CD4-positive, alpha-beta T cell treated with Interleukin-17A for 4 hours (primary cell): ENCODE measurements at places on chromosomes 13 and 19.
A peak's percentile ranks its signal among the peaks of the same experiment; 100 is the strongest.

DNA sequence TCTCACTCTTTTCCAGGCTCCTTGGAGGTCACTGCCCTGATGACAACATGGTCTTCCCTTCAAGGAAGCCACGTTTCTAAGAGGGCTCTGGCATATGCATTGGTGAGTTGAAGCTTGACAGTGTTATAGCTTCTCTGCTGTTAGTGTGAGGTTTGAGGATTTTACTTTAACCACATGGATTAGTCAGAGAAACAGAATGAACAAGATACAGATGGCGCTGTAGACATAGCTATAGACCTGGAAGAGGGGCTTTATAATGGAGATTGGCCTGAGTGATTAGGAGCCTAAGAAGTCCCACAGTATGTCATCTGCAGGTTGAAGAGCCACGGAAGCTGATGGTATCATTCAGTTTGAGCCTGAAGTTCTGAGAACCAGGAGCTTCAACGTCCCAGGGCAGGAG, 18.4 kb upstream of the URI1 start:
- no peak for DNase-seq

DNA sequence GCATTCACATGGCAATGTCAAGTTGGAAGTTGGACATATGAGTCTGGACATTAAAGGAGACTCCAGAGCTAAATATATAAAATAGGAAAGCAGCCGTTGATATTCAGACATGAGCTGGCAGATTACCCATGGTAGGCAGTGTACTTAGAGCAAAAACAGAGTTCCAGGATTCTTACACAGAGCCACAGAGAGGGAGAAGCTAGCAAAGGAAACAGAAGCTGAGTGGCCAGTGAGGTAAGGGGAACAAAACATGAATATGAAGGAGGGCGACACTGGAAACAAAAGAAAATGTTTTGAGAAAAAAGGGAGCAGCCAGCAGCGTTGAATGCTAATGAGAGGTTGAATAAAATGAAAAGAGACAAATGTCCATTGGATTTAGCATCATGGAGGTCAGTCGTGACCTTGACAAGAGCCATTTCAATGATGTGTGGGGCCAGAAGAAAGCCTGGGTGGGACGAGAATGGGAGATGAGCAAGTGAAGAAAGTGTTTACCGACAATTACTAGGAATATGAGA, 198.4 kb downstream of the POU4F1 start:
- DNase-seq: no peak

GRCh38 chr19:38577826-38578225, 39.9 kb downstream of the MAP4K1 start:
- DNase-seq: no peak

- no peak for DNase-seq
Measured at GRCh38 chr13:40540328-40541044, 126.0 kb downstream of the FOXO1 start.

DNA sequence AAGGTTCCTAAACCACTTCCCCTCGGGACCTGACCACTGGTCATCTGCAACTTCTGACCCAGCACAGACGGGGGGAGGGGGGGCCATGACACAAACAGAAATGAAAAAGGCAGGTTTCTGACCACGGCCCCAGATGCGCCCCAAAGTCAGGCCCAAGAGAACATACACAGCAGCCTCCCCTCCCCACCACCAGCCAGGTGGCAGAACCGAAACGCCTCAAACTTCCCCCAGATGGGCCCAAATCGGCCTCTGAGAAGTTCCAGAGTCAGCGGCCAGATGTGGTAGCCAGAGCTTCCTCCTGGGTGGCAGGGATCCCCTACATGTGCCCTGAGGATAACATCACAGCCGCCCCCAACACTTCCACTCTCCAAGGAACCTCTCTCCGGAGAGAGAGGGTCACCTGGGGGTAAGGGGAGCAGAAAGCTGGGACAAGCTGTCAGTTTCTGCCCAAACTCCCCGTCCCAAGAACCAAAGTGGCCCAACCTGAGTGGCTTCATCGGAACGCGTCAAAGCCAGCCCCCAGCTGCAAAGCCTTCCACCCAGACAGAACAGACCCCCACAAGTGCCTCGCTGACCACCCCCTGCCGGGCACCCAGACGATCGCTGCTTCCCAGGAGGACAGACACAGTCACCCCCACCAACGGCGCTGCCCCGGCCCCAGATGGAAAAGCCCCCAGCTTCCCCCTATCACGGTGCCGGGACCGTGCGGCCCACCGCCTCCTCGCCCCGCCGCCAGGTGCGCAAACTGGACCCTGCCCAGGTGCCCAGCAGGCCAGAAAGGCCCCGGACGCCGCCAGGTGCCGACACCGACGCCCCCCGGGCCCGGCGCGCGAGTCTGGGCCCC, 800 bp downstream of the ELL start:
- peak; percentile 24 for DNase-seq

DNA sequence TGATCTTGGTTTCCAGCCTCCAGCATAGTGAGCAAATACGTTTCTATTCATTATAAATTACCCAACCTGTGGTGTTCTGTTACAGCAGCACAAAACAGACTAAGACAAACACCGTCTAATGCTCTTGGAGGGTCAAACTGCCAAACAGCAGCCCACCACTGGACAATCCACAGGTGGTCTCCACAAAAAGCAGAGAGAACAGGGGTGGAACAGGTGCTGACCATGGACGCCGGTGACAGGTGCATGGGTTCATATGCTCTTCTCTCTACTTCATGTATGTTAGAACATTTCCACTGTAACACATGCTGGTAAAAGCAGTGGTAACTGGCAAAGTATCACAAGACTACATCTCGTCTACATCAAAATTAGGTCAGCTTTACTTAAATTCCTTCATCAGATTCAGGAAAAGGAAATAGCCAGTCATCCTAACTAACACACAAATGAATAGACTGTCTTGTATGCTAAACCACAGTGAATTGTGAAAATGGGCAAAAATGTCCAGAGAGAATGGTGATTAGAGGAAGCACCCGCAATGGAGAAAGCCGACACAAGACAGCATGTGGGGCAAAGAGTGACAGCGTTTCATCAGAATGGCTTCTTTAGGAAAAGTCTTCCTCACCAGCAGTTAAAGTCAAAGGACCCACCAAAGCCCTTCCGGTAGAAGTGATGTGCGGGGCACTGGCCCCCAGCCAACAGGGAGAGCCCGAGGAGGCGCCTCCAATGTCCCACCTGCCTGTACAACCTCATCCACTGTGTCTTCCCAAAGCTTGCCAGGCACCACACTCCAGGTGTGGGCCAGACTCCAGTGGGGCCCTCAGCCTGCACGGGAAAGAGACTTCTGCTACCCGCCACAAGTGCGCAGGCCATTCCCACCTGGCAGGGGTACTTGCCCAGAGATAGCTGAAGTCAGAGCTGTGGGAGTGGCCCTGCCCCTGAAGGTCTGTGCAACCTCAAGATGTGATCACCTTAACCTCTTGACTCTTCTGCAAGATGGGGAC, 6.5 kb downstream of the CARS2 start:
- DNase-seq: no peak

DNA sequence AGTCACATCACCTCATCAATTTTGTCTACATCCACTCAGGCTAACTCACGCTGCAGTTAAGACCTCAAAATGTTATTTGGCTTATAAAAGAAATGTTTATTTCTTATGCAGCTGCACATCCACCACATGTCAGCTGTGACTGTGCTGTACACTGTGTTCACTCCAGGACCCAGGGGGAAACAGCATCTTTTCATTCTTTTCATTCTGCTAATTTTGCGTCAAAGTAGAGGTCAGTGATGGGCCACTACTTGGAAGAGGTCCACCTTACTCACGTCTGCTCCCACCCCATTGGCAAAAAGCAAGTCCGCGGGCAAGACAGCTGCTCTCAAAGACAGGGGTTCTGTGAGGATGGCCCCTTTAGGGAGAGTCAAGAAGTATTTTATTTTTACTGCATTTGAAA, 4.5 kb upstream of the DCT start:
- DNase-seq: no peak

DNA sequence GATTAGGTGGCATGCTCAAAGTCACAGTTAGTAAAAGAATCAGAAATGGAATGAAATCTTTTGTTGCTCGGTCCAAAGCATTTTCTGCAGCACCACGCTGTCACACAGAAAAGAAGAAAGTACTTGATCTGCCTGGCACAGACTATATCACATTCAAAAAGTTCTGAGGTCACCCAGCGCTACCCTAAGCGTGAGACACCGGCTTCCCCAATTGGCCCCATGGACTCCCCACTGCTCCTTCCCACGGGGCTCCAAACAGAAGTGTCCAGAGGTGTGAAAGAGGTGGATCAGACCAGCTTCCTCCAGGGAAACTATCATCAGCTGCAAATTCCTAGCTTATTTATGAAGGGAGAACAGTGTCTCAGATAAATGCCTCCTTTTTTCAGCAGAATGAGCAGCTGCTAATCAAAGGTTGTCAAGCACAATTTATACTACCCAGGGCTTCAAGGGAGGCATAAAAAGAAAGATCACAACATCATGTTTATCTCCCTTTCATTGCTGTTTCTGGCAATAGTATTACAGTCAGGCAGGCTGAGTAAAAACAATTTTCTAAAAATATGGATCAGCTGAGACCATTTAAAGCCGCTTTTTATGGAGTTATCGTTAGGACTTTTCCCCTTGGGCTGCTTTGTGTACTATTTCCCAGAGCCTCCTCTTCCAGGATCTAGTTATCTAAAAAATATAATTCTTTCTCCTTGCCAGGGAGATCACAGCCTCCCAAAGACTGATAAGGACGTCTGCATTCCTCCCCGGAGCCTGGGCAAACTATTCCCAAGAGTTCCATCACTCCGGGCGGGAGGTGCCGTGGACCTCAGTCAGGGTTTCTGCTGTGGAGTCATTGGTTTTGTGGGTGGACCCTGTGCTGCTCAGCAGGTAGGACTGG, 208.0 kb downstream of the LHFPL6 start:
- no peak for DNase-seq

GRCh38 chr13:46662690-46663089, 109.7 kb downstream of the LRCH1 start:
- DNase-seq: no peak

DNA sequence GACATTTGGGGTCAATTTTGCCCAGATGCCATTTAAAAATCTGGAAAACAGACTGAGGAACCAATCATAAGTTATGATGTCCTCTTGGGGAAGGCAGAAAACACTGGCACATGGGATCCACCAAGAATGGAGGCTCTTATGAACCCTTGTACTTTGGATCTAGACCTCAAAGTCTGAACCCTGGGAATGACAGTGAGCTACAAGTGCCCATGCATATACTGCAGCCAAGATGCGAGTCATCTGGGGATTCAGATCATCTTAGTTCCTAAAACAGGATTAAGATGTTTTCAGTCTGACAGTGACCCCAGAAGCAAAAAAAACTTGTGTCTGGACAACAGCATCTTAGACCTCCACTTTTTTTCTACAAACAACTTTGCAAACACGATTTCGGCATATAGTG, 100.2 kb upstream of the SIAH3 start:
- no peak for DNase-seq

GRCh38 chr13:73331556-73331955, 272.8 kb downstream of the KLF5 start:
- DNase-seq: no peak
